ENCODE measurements at places on chromosomes 13 and 19.

GRCh38 chr13:25253702-25254101, 33.6 kb downstream of the MTMR6 start:
- no peak for DNase-seq

- no peak for DNase-seq
These were observed 239.5 kb downstream of the EFNB2 start for GRCh38 chr13:106295971-106296370.

DNA sequence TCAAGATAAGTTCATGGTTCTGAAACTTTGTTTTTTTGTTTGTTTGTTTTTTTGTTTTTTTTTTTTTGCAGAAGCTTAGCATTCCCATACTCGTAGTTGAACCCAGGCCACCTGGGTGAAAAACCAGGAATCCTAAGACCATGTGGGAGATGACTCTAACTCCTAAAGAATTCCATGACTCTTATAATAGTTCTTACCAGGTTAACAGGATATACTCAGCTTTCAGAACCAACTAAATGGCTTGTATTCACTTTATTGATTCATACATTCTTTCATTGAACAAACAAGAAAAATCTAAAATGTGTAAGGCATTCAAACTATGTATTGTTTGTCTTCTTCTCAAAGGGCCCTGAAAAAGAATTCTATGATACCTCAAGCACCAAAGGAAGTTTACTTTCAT, 40.5 kb upstream of the KLF5 start:
- DNase-seq, result no peak

GRCh38 chr19:51097796-51098195, 10.4 kb downstream of the CTU1 start:
- DNase-seq, result no peak

- no peak for DNase-seq
These were observed 102.2 kb upstream of the IPO5 start for GRCh38 chr13:97851269-97851668.

GRCh38 chr13:82506805-82507414, 1375.4 kb downstream of the SLITRK1 start:
- no peak for DNase-seq

GRCh38 chr13:113033054-113033850, 64.2 kb downstream of the MCF2L start:
- no peak for DNase-seq

DNA sequence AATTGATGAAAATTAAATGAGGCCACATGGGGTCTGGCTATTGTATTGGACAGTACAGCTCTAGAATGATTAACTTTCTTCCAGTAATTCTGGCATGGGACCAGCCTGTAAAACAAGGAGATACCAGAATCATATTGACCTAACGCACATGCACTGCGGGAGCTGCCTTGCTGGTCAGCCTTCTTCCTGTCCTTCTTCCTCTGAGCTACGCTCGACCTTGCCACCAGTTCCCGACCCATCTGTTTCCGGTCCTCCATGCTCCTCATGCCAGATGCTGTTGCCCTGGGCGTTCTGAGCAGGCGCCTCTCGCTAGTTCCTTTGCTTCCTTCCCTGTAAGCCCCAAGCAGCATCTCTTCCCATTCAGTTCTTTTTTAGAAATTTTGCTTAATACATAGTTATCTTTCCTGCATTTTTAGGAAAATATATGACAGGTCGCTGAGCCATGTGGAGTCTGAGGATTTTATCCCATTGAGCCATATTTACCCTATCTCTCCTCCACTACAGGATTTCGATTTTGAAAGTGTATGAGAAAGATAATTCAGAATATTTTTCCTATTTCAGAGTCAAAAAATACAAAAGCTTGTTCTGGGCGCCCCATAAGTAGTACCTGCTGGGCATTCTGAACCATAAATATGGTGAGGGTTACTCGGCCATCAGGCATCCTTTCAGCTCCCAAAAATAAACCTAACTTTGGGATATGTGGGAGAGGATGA, 38.6 kb downstream of the TNFRSF19 start:
- DNase-seq, result no peak

DNA sequence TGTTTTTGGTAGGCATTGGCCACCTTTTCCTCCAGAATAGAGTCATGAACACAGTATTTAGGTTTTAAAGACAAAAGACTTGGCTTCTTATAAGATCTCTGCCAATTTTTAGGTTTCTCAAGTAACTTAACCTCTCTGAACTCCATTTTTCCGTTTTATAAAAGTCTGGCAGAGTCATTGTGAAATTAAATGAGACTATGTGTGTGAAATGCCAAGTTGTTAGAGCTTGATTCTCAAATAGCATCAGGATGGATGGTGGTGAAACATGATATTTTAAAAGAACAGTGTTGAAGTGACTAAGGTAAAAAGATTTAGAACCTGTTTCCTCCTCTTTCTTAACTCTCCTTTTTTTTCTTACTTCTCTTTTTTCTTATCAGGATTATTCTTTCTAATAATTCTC, 617.7 kb upstream of the SLITRK1 start:
- no peak for DNase-seq

DNA sequence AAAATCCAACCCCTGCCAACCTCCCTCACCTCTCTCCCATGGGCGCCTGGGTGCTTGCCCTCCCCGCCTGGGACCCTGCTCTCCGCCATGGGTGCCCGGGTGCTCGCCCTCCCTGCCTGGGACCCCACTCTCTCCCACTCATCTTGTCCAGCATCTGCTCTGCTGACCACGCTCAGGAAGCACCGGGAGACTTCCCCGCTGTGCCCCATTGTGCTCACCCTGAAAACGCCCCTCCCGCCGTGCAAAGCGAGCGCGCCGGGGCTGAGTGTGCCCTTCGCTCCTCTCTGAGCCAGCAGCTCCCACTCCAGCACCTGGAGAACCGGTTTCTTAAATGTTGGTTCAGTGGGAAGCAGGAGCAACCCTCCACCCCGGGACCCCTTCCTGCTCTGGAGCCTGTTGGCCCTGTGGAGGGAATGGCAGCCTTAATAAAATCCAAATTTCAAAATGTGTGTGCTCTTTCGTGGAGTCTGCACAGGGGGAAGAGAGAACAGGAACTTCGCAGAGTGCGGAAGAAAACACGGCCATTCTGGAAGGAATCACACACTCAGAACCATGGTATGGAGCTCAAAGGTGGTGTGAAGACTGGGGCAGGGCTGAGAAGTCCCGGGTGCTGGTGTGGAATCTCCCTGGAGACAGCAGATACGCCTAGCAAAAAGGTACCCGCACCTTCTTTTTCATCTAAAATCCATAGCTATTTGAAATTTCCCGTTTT, 23.1 kb upstream of the CDC16 start:
- no peak for DNase-seq

- no peak for DNase-seq
These were observed 48.1 kb downstream of the ZC3H13 start for GRCh38 chr13:46004491-46004890.

DNA sequence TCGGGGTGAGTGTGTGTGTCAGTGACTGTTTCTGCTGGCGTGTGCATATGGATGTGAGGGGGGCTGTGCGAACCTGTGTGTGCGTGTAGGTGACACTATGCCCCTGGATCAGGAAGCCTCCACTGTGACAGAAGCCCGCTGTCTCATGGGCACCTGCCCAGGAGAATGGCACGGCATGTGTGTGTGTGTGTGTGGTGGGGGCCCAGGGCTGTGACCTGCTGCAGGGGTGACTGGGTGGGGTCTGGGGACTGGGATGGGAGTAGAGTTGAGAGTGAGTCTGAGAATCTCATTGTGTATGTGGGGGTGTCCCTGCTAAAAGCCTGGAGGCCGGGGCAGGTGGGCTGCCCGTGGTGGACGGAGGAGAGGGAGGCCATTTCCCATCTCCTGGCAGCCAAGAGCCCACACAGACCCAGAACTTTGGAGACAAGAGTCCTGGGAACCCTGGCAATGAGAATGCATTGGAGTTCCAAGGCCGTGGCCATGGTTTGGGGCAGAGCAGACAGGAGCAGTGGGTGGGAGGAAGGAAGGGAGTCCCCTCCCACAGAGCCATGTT, 6.4 kb upstream of the TPM4 start:
- no peak for DNase-seq

DNA sequence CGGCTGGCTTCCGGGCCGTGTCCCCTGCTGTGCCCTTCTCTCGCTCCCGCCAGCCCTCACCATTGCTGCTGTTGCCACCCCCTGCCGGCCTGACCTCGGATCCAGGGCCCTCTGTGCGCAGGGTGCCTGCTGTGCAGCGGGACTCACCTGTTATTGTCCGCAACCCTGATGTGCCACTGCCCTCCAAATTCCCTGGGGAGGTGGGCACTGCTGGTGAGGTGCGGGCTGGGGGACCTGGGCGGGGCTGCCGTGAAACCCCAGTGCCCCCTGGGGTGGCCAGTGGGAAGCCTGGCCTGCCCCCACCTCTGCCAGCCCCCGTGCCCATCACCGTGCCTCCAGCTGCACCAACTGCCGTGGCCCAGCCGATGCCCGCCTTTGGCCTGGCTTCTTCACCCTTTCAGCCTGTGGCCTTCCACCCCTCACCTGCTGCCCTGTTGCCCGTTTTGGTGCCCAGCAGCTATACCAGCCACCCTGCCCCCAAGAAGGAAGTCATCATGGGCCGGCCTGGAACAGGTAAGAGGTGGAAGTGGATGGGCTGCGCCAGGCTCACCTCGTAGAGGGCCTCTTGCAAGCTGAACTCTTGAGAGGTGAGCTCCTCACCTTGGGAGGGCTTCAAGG, 5.1 kb downstream of the CIC start:
- no peak for DNase-seq
